ENCODE measurements at places on chromosomes 4 and X. TPM values are rescaled to one million over a fixed set of nuclear protein-coding genes. Genes with fewer than 3 reads are reported as not detected.

The DMP1 gene
- not detected for total RNA-seq

The NMU gene
- not detected for total RNA-seq

The SH3RF1 gene
- 23.1 TPM for total RNA-seq

The SUPT20HL1 gene
- total RNA-seq = not detected

The H2BW2 gene
- not detected for total RNA-seq

The FAM9C gene
- total RNA-seq = not detected

All from subcutaneous preadipocyte (primary cell).